MG63 (cell line): ENCODE measurements at places on chromosomes 6 and 20. TPM values are rescaled to one million over a fixed set of nuclear protein-coding genes. Genes with fewer than 3 reads are reported as not detected.

Gene SMOC2
- total RNA-seq: 1.7 TPM in 1 of 2 replicates, not detected in the other

GRCh38 chr20:2756056-2756611, 44.3 kb downstream of the CPXM1 start:
- no peak for DNase-seq

DNA sequence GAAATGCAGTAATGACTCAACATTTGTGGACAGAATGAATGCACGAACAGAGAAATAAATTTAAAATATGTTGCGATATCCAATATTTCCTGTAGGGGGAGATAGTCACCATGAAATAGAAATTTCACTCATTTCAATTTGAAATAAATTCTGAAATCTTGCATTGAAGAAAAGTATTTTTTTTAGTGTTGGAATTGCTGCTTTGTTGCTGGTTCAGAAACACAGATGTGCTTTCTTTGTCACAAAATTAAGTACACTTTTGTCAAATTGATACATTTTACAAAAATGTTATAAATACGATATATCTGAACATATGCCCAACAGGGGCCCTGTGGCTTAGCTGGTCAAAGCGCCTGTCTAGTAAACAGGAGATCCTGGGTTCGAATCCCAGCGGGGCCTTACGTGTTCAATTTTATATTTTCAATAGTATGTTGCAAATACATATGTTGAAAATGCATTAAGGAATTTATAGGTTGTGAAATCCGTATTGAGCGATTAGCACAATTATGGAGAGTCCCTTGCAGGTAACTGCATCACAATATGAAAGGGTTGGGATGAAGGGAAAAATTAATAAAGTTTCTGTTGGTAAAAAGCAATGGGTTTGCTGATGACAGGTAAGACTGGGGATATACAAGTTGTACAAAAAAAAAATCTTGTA, 85.4 kb upstream of the PRSS16 start:
- DNase-seq: peak; percentile 45

- peak; percentile 19 for DNase-seq
Observed at GRCh38 chr6:167141667-167142432, 15.9 kb downstream of the GPR31 start.

DNA sequence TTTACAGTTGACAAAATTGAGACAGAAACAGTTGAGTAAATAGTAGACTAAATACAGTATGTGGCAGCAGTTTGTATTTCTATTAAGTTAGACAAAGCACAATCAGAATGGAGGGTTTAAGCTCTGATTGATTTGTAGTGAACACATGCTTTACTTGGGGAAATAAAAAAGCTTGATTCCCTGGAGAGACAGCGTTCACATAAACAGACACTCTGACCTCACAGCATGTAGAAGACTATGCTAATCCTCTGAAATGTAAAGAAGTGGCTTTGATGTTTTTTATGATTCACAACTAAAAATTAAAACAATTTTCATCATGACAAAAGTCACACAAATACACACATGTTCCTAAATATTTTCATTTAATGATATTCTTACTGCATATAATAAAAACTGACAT, 126.9 kb upstream of the FAM83B start:
- DNase-seq: no peak

Gene MAP7
- total RNA-seq: not detected in 2 replicates
